ENCODE measurements at places on chromosomes 5 and 9.

GRCh38 chr5:173928871-173929574, 40.9 kb downstream of the CPEB4 start:
- no peak for DNase-seq

GRCh38 chr5:72179028-72179815, 71.9 kb downstream of the MAP1B start:
- peak; percentile 88 for DNase-seq

- DNase-seq: no peak
These were observed 253.1 kb downstream of the TLR4 start for GRCh38 chr9:117957267-117957666.

DNA sequence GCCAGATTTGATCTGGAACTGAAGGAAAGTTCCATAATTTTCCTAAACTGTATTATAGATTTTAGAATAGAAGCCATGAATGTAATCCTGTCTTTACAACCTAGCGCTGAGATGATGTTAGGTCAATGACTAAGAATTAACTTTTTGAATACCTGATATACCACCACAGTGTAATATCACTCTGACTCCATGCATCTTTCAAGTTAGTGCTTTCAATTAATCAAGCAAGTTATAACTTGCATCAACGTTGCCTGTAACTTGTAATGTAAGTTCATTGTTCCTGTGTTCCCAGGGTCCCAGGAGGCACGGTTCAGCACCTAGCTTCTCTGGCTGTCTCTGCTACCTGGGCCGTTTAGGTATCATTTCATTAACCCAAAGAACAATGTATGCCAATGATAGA, 139.3 kb downstream of the CSNK1G3 start:
- no peak for DNase-seq

GRCh38 chr5:134845335-134845851, 375 bp upstream of the C5orf24 start:
- DNase-seq: no peak

DNA sequence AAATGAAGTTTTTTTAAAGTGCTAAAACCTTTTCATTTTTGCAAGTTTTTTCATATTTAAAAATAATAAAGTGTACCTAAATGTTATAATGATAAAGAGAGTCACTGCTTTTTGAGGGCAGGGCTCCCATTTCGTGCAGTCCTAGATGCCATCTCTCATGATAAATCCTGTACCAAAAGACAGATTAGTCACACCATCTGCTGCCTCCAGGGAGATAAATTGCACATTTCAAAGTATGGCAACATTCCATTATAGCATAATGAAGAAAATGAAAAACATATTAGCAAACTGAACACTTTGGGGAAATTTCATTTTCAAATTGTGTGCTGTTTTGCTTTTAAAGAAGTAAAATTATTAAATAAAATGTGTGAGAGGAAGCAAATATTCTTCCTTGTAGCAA, 257.2 kb downstream of the KIAA0825 start:
- DNase-seq: no peak

DNA sequence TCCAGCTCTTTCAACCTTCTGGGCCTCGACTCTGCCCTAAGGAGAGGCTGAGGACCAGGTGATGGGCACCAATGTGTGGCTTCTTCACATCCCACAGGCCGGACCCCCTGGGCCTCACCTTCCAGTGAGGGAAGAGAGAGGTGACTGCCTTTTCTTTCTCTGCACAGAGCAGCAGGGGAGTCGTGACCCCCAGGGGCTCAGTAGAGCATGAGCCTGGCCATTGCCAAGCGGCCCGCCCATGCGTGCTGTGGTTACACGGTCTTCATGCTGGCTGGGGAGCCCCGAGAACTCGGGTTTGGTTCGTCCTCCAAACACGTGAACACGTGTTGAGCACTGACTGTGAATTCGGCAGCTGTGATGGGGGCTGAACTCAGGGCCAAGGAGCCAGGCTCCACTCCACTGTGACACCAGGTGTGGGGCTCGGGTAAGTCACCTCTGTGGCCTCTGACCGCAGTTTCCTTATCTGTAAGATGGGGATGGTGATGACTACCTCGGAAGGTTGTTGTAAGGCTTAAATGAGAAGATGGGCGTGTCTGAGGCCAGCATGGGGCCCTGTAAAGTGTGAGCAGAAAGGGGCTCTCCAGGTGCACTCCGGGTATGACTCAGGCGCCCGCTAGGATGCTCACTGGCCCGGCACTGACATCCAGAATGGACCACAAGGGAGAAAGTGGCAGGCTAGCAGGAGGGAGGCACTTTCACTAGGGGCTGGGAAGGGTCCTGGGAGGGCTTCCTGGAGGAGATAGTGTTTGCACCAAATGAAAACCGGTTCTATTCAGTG, 13.4 kb upstream of the GRHPR start:
- DNase-seq: no peak

DNA sequence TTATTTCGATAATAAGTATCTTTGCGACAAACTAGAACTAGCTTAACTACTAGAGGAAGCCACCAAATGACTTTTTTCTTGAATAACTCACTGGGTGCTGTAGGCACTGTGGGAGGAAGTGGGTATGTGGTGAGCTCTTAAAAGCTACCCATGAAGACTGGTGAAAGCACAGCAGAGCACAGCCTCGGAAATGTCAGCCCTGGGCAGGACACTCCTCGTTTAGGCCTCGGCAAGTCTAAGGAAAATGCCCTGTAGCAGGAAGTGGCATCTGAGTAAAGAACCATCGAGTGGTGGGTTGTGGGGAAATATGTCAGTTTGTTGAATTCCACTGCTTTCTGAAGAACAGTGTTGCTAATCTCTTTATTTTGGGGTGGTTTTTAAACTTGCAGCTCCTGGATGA, 44.0 kb upstream of the NCS1 start:
- no peak for DNase-seq

- no peak for DNase-seq
These were observed 75.5 kb downstream of the SGCD start for GRCh38 chr5:156402387-156402921.

DNA sequence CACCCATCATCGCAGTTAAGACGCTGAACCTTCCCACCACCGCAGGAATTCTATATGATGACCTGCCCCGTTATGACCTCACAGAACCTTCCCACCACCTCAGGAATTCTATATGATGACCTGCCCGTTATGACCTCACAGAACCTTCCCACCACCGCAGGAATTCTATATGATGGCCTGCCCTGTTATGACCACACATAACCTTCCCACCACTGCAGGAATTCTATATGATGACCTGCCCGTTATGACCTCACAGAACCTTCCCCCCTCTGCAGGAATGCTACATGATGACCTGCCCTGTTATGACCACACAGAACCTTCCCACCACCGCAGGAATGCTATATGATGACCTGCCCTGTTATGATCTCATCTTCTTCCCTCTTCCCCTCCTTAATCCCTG, 64.3 kb downstream of the IRX1 start:
- DNase-seq: no peak

DNA sequence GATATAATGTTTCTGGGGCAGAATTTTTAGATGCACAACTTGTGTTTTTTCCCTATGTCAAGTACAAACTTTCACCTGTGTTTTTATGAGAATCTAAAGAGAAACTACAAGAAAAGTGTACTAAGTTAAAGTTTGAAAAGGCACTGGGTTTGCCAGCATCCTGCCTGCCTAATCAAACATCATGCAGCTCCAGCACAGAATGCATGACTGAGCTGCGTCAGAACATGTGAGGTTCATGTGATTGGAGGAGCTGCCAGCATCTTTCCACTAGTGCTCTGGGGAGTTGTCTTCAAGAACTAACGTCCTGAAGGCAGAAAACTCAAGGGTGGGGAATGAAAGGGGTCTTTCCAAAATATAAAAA, 46.1 kb upstream of the RIC1 start:
- peak; percentile 46 for DNase-seq

GRCh38 chr9:8315211-8315610, 515.6 kb upstream of the DMAC1 start:
- DNase-seq: no peak

- no peak for DNase-seq
These were observed 901.9 kb upstream of the WWC1 start for GRCh38 chr5:167389537-167389936.

DNA sequence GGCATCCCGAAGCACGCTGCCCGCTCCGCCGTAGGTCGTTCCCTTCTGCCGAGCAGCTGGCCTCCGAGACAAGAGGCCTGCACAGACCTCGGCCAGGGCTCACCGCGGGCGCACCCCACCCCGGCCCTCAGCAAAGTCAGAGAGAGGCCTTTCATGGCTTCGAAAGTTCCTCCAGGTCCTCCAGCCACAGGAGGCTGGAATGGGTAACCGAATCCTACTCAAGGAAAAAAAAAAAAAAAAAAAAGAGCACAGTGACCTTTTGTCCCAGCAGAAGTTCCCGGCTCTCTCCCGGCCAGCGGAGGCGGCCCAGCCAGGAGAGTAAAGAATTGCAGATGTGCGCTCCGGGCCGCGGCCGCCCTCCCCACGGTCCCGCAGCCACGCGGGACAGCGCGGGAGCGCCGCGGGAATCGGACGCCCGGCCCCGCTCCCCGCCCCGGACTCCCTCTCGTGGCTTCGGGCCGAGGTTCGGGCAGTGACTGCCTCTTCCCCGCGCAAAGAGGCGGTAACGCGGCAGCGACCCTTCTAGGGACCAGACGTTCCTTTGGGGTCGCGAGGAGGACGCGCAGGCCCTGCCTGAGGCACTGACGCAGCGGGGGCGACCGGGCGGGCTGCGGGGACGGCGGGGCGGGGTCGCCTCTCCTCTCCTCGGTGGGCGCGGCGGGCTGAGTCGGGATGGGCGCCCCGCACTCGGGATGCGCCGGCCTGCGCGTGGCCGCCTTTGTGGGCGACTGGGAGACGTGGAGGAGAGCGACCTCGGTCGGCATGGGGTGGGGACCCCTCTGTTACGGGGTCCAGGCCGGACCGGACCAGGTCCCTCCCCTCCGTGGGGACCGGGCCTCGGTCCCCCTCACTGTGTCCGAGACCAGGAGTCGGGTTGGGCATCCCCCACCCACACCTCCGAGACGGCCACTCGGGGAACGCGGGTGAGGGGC, 754 bp downstream of the GFPT2 start:
- DNase-seq: peak; percentile 49

- no peak for DNase-seq
These were observed 86.9 kb downstream of the YTHDC2 start for GRCh38 chr5:113600255-113600905.

DNA sequence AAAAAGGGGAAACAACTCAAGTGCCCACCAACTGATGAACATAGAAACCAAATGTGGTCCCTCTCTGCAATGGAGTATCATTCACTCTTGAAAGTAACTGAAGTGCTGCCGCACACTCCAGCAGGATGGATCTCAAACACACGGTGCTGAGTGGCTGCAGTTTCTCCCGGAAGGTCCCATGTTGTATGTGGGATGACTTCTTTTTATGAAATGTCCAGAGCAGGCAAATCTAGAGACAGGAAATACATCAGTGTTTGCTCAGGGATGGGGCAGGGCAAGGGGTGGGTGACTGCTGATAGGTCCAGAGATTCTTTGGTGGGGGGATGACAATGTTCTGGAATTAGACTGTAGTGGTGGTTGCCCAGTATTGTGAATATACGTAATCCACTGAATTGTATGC, 89.9 kb upstream of the ADAMTS2 start:
- DNase-seq: no peak

DNA sequence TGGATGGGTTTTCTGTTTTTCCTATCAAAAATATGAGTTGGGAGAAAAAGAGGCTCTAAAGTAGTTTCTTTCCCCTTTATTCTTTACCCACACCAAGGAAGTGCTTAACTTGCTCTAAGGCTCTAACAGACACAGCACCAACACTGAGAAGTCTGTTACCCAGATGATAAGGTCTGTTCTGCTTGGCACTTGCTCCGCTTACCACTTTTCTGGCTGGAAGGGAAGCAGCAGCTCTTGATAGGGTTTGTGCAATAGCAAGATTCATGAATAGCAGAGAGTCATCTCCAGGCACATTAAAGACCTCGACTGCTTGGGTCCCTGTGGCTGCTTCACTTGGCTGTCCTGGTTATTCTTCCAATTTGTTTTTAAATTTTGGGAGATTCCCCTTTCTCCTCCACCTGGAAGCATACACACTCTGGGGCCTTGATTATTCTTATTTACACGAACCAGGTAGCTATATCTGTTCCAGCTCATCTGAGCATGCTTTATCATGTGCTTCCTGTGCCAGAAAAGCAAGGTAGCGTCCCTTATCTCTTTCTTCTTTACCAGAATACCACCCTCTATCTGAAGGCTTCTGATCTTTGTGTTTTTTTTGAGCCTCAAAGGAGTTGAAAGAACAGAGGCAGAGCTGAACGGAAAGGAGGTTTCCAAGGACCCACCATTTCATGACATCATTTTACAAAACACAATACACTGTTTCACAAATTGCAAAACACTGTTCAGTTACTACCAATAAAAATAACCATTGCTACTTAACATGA, 24.8 kb downstream of the PPP3R2 start:
- DNase-seq: no peak

DNA sequence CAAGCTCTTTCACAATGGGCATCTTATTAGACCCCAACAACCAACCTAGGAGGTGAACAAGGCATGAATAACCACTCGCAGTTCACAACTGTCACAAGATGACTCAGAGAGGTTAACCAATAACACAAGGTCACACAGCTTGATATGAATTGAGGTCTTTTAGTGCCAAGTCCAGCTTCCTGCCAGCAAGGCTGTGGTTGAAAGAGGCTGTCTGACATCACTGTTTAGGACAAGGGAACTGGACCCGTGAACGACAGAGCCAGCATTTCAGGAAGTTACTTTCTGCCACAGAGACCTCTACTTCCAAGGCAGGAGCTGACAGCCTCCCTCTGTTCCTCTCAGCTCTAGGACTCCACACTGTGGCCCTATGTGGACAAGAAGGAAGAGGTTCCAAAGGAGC, 53.4 kb upstream of the ALDH1B1 start:
- no peak for DNase-seq

GRCh38 chr5:56175488-56175887, 57.6 kb downstream of the ANKRD55 start:
- DNase-seq: no peak

DNA sequence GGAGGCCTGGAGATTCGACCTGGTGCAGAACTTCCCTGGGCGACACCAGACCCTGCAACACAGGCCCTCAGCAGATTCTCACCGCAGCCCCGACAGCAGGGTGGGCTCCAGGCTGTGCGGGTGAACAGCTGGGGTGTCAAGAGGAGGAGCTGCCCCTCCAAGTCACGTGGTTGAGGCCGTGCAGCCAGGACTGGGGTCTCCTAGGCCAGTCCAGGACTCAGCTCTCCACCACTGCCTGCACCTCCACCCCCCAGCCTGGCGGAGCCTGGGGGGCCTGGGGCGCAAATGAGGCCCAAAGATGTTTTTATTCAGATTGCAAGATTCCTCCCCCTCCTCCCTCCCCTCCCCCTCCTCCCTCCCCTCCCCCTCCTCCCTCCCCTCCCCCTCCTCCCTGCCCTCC, 9.2 kb upstream of the AGPAT2 start:
- no peak for DNase-seq

- no peak for DNase-seq
These were observed 1.8 kb upstream of the HNRNPAB start for GRCh38 chr5:178202541-178202940.

GRCh38 chr5:52665559-52665958, 122.2 kb upstream of the ITGA1 start:
- no peak for DNase-seq

DNA sequence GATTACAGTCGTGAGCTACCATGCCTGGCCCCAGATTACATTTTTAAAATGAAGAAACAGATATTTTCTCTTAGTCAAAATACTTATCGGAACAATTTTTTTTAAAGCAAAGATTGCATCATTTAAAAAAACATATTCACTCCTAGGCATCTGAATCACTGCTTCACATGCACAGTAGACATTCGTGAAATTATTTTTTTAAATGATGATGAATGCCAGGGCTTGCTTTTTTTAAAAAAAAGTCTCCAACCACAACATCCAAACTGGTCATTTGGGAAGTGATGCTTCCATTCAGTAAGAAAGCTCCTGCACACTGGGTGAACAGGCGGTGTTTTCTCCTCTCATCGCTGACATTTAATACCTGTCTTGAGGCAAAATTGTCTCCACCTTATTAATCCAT, 223.0 kb upstream of the DMRT1 start:
- DNase-seq: no peak

GRCh38 chr5:103505581-103506305, 56.8 kb downstream of the NUDT12 start:
- no peak for DNase-seq

Measured in tibial nerve (tissue), 4 donors.